Skin of body (tissue), 3 donors: ENCODE measurements at places on chromosomes 7 and 10. TPM values are rescaled to one million over a fixed set of nuclear protein-coding genes. Genes with fewer than 3 reads are reported as not detected.
A peak's percentile ranks its signal among the peaks of the same experiment; 100 is the strongest.

- no peak for DNase-seq
Observed at GRCh38 chr7:34821932-34822558, 164.0 kb downstream of the NPSR1 start.

DNA sequence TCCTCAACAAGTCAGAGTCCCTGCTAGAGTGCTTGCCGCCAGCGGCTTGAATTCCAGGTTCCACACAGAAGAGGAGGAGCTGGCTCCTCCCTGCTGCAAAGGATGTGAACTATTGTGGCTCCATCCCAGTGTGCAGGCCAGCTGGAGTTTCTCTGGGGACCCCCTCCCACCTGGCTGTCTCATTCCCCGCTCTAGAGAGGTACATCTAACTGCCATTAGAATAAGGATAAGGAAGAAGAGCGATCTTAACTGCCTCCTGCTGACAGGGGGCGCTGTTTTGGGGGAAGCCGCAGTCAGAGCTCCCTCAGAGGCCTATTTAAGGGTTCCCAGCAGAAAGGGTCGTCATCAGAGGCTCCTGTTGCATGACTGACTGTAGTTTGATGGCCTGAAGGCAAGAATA lies 40.8 kb upstream of the HECW1 start:
- no peak for DNase-seq

DNA sequence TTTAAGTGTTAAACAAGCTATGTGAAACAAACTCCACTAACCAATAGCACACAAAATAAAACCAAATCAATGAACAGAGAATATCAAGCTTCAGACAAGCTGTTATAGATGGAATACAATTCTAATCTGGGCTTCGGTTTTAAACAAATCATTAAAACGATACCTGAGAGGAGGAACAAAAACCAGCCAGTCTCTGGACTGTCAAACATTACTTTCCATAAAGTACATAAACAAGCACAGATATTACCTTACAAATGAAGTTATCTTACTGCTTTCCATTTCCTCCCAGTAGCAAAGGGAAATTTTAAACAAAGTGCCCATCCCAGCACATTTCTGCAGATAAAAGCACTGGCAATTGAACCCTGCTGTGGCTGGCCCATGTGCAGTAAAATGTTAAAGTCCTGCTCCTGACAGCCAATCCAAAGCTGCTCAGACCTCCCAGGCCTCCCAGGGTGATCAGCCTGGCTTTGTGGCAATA lies 128.0 kb downstream of the NRCAM start:
- no peak for DNase-seq

DNA sequence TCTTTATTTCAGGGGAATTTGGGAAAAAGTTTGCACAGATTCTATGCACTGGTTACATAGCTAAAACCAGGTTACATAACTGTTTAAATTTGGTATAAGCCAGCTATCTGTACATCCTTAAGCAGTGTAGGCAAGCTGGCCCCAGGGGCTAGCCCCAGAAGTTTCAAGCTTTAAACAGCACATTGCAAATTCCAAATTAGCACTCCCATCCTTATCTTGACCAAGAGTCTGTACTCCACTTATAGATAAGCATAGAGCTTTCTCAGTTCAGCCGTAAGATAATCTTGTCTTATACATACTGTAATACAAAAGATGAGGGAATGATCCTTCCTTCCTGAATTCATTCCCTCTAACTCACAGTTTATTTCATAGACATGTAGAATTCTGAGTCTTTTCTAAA lies 109.3 kb downstream of the SPAG6 start:
- DNase-seq = no peak

GRCh38 chr7:46369933-46370654 lies 449.0 kb upstream of the IGFBP3 start:
- DNase-seq = peak; percentile 91

- no peak for DNase-seq
Observed at GRCh38 chr7:148437043-148437442, 153.5 kb upstream of the C7orf33 start.

GRCh38 chr7:147411096-147411495 lies 1179.5 kb upstream of the C7orf33 start:
- DNase-seq = peak; percentile 93

- DNase-seq = peak; percentile 44
Observed at GRCh38 chr10:22805304-22805703, 90.9 kb upstream of the PIP4K2A start.

The CYP3A5 gene
- total RNA-seq = 24.9 TPM

The GFRA1 gene
- 49.8 TPM for total RNA-seq

DNA sequence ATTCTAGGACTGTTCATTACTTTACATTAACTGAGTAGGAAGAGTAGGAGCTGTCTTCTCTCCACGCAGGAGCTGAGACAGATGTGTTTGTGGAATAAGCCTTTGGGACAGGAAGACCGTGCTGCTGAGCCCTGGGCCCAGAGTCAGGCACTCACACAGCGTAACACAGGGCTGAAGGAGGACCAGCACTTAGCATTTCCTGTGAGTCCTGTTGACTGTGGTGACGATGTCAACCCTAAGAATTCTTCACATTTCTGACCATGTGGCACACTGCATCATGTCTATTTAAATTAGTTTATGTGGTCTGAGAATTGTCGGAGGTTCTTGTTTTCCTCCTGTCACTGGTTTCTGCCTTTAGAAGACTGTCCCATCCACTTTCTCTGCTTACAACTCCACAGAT lies 117.2 kb downstream of the PIP4K2A start:
- DNase-seq = no peak

GRCh38 chr7:139776486-139777132 lies 1.2 kb downstream of the HIPK2 start:
- DNase-seq = peak; percentile 50

DNA sequence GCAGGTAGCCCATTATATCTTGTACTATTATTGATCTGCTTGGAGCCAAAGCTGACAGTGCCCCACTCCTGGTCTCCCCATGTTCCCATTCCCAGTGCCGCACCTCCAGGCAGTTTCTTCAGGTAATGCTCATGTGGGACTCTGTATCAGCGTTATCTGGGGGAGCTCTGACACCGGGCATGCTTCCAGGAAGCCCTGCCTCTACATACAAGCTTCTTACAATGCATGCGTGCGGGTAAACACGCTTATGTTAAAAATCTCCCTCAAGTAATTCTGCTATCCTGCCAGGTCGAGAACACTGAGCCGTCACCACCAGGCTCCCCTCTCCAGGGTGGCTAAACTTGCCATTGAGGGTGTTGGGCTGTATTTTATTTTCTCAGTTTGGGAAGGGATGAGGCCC lies 61.6 kb upstream of the LBX1 start:
- no peak for DNase-seq

The VPS37D gene
- total RNA-seq = 3.6 TPM
